ENCODE measurements at places on chromosomes 4 and X.

DNA sequence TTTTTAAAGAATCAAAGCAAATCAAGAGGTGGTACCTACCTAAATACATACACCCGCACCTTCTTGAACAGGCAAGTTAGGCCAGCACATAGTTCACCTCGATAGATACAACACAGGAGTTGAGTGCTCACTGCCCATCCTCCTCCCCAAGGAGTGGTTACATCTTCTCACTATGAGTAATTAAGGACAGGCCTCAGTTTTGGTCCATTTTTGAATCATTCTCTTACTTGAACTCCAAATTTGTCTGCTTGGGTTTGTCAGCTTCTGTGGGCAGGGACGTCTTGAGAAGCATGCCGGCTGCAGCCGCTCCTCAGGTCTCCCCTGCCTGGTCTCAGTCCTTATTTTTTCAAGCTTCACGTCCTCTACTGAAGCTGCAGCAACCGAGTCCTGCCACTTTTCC, 190.6 kb upstream of the RBPJ start:
- DNase-seq: no peak

GRCh38 chr4:185513489-185514181, 21.7 kb downstream of the PDLIM3 start:
- no peak for DNase-seq

GRCh38 chr4:17236686-17237085, 275.2 kb downstream of the QDPR start:
- DNase-seq: no peak

- peak; percentile 15 for DNase-seq
These were observed 265.5 kb downstream of the UNC5C start for GRCh38 chr4:95283320-95283719.

DNA sequence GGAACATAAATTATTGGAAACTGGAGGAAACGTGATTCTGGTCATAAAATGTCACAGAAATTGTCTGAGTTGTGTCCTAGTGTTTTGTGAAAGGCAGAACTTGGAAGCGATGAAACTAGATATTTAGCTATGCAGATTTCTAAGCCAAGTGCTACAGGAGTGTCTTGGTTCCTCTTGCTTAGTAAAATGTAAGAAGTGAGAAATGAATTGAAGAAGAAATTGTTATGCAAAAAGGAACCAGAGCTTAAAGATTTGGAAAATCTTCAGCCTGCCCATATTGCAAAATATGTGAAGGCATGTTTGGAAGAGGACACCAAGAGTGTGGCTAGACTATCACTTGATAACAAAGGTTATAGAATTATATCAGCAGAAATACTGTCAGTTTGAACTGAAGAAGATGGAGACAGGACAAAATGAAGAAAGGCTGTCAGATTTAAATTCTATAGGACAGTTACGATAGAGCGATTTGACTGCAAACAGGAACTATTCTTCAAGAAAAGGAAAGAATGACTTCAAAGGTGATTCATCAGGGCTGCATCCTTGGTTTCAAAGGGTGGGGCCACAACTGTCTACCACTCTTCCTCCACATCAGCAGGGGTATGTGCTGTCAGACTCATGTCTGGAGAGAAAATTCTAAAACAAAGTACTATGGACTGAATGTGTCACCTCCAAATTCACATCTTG, 9.4 kb upstream of the CDS1 start:
- DNase-seq: no peak

DNA sequence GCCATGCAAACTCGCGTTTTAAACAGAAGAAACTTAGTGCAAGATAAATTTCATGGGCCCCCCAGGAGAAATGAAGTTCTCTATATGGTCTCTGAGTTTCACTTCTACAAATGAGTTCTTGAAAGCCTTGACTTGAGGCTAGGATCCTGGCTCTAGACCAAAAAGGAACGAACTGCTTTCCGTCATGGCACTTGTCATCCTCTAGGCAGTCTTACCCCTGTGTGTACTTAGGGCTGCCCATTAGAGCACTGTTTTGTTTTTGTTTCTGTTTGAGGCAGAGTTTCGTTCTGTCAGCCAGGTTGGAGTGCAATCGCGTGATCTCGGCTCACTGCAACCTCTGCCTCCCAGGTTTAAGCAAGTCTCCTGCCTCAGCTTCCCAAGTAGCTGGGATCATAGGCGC, 29.0 kb downstream of the RNF4 start:
- DNase-seq: no peak

DNA sequence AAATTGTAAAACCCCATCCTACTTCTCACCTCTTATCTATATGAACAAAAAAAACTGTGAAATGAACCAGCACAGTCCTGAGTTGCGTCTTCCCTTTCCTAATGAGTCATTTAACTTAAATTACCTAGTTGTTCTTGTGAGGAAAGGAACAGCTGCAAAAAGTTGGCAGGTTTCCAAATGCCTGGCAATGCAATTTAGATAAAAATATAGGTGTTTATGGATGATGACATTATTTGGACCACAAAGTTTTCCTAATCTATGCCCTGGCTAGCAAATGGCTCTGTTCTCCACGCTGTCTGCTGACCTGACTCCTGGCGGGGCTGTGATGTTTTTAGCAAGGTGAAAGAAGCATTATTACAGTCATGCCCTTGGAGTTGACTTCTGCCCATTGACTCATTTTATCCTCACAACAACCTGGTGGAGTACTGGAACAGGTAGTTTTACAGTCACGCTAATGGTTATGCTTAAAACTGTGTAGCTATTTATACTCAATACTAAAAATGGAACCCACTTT, 29.8 kb upstream of the RELL1 start:
- peak; percentile 64 for DNase-seq

GRCh38 chrX:39888730-39889129, 209.0 kb downstream of the BCOR start:
- no peak for DNase-seq

GRCh38 chr4:25233737-25234389, at the start of gene PI4K2B:
Gene PI4K2B, plus strand, starts transcription at chr4:25234033. Its CDS starts 131 bp downstream, at chr4:25234164.
- peak; percentile 91 for DNase-seq

DNA sequence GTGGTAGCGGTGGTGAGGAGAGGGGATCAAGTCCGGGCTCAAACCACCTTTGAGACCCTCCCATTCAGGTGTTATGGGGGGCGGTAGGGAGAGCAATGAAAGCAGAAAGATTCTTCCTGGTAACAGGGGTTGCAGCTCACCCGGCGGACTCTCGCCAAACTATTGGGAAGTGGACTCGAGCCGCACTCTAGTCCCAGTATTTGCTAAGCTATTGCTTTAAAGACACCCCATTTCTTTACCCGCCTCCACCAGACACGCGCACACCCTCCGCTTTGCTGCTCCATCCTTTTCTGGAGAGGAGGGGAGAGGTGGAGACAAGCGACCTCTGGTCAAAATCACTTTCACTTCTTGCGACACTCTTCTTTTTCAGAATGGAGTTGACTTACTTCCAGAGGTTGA, 625 bp upstream of the GABRA4 start:
- DNase-seq: no peak

DNA sequence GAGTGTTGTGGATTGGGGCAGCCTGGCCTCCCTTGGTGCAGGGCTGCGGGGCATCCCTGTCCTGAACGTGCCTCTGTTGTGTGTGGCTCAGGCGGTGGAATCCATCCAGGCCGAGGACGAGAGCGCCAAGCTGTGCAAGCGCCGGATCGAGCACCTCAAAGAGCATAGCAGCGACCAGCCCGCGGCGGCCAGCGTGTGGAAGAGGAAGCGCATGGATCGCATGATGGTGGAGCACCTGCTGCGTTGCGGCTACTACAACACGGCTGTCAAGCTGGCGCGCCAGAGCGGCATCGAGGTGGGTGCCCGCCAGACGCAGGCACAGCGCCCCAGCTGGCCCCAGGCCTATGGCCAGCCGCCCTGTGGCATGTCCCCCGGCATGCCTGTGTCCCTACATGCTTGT, 25.6 kb downstream of the MAEA start:
- DNase-seq: no peak

DNA sequence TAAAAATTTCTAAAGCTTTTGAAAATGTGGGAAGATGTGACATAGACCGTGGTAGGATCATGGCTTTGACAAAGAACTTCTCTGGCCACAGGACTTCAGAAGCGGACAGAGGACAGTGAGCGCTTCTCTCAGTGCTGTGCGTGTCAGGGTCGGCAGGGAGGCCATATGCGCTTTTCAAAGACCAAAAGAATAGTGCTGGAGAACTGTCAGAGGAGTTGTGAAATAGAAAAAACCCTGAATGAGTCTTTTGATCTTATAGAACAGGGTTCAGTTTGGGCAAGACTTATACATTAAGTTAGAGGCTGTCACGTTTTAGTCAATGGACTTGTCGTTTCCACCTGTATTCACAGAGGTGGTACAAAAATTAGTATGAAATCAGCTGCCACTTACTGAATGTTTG, 77.4 kb downstream of the PTTG2 start:
- no peak for DNase-seq

- no peak for DNase-seq
These were observed 16.6 kb upstream of the GTPBP6 start for GRCh38 chrX:334971-335757.

DNA sequence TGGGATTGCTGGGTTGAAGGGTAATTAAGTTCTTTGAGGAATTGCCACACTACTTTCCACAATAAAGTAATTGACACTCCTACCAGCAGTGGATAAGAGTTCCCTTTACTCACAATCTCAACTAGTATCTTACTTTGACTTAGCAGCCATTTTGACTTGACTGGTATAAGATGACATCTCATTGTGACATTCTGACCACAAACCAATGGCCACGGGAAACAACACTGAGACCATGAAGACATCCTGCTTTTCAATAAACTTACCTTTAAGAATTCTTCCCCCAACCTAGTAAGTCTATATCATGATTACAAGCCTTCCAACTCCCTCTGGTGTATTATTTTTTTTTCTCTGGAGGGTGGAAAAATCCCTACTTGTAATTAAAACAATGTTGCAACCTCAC, 66.9 kb upstream of the WDR1 start:
- no peak for DNase-seq

- no peak for DNase-seq
These were observed 269.2 kb upstream of the DDX53 start for GRCh38 chrX:22730542-22730941.

DNA sequence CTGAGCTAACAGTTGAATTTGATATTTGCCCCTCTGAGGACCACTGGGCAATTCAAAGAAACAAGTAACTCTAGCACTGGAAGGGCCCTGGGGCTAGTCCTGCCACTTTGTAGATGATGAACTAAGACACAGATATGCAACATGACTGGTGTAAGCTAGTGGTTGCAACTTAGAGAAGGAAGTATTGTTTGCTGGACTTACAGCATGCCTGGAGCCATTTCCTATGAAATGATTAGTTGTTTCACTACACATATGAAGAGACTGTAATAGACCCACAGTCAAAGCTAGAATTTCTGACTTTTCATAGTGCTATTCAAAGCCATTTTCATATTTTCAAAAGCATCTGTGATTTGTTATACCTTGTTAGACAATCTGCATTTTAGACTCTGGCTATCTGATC, 96.2 kb downstream of the TSPAN7 start:
- no peak for DNase-seq

- DNase-seq: no peak
These were observed 23.6 kb upstream of the SPON2 start for GRCh38 chr4:1195891-1196401.
